ENCODE measurements at places on chromosomes 16 and 17. TPM values are rescaled to one million over a fixed set of nuclear protein-coding genes. Genes with fewer than 3 reads are reported as not detected.

DPEP3 gene
- total RNA-seq, result 0.29 TPM

GRCh38 chr17:32876417-32877163, at the start of gene MYO1D:
Gene MYO1D, minus strand, starts transcription at chr17:32877124. Its CDS starts 252 bp downstream, at chr17:32876872.
- peak; percentile 75 for DNase-seq
- no peaks in the 10 kb centered on the region for H3K27me3 ChIP-seq

GRCh38 chr17:44071772-44072171, 1.2 kb downstream of the G6PC3 start:
- no peaks in the 10 kb centered on the region for H3K27me3 ChIP-seq
- peak overlapping the region; percentile 93 for H3K4me3 ChIP-seq
- DNase-seq, result no peak
- peak overlapping the region; percentile 44 for H3K27ac ChIP-seq

GRCh38 chr17:40909755-40910154, 24.7 kb upstream of the KRT20 start:
- H3K36me3 ChIP-seq, result no peaks in the 10 kb centered on the region
- H3K4me1 ChIP-seq, result peaks cover 6% of the 10 kb centered on the region
- no peak for DNase-seq
- H3K4me3 ChIP-seq, result no peak overlapping the region
- H3K27ac ChIP-seq, result no peak overlapping the region
- peaks cover 36% of the 10 kb centered on the region for H3K27me3 ChIP-seq

KLHL10 gene
- 0.30 TPM for total RNA-seq

DNA sequence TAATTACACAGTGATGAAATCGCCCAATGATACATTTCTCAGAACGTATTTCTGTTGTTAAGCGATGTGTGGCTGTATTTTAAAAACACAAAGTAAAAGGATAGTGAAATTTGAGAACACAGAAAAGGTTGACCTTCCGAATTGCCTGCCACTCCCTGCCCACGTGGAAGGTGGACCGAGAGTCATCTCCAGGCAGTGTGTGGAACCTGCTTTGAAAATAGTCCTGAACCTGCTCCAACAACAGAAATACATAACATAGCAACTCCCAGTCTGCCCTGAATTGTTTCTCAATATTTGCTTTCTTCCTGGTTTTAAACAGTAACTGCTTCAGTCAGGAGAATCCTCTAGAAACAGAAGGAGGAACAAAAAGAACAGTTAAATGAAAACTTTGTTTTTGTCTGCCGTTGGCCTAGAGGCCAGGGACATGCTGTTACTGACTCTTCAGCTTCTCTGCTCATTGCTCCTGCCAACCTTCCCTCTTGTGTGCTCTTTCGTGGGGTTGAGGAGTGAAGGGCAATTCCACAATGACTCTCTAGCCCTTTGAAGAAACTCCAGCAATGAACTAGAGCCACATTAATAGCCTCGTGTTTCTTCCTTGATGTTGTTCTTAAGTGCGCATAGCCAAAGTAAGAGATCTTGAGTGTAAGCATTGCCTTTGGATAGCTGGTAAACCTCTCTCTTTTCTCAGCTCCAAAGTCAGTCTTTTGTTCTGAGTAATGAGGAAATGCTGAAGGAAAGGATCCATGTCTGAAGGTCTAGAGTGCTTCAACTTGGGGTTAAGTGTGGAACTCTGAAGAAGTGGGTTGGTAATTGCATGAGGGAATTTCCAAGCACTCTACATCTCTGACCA, 452.5 kb upstream of the CCL2 start:
- no peak overlapping the region for H3K4me3 ChIP-seq
- no peaks in the 10 kb centered on the region for H3K4me1 ChIP-seq
- DNase-seq, result no peak
- H3K27ac ChIP-seq, result no peak overlapping the region
- H3K27me3 ChIP-seq, result peaks cover 51% of the 10 kb centered on the region

ZNF668 gene
- 18.5 TPM for total RNA-seq

DNA sequence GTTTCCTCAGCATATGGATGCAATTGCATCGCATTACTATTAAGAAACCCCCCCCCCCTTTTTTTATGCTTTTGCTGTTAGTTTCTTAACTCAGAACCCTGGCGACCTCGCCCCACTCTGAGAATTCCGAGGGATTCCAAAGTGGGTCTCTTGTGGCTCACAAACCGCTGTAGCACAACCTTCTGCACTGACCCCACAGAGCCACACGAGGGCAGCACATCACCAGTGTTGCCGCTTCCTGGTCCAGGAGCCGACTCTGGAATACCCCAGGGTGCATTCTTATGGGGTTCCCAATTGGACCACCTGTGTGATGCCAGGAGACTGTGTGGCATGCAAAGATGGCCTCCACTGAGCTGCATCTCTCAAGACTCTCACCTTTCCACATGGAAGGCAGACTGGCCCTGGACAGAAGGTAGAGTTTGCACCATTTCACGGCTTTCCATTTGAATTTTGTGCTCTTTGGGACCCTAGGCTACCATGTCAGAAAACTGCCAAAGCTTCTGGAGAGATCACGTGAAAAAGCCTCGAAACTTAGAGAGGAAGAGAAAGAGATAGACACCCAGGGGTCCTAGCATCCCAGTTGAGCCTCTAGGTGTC, 432.7 kb upstream of the ASIC2 start:
- H3K36me3 ChIP-seq, result no peaks in the 10 kb centered on the region
- peak; percentile 13 for DNase-seq
- no peaks in the 10 kb centered on the region for H3K4me1 ChIP-seq

DNA sequence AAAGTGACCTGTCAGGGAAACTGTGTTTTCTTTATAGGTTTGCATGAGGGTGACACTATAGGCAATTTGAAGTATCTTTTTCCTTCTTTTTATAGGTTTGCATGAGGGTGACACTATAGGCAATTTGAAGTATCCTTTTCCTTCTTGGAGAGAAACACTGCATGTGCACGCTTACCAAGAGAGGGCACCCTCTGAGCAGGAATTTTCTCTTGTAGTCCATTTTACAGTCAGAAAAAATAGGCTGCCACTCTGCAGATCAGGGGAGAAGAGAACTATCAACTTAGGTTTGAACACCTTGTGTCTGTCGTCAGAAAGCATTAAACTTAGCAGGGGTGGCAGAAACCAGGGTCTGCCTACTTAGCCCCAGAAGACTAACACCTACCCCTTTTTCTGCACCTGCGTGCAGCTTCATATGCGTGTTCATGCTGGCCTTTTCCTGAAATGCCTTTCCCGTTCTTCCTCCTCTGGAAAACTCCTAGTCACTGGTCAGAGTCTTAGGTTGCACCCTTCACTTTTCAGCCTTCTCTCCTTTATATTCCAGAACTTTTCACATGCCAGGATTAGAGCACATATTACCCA, 16.4 kb upstream of the SMIM36 start:
- no peak overlapping the region for H3K4me3 ChIP-seq
- H3K27ac ChIP-seq, result no peak overlapping the region
- H3K4me1 ChIP-seq, result no peaks in the 10 kb centered on the region
- no peaks in the 10 kb centered on the region for H3K36me3 ChIP-seq
- DNase-seq, result no peak

DNA sequence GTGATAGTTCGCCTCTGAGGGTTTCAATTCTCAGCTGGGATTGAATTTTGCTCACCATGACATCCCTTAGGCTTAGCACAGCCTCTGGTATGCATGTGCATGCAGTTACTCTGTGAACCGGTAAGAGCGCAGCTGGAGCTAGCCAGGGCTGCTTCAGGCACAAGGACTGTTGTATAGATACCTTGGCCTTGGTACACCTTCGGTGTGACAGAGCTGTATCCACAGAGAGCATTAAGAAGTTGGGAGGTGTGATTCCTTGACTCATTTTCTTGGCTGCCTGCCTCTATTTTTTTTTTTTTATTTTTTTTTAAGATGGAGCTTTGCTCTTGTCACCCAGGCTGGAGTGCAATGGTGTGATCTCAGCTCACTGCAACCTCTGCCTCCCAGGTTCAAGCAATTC, 2.2 kb upstream of the NUTF2 start:
- H3K4me1 ChIP-seq, result peaks cover 39% of the 10 kb centered on the region
- H3K36me3 ChIP-seq, result peaks cover 3% of the 10 kb centered on the region
- H3K4me3 ChIP-seq, result peak overlapping the region; percentile 95
- no peak for DNase-seq
- peak overlapping the region; percentile 91 for H3K27ac ChIP-seq

ASGR2 gene
- total RNA-seq, result not detected

- H3K27me3 ChIP-seq, result no peaks in the 10 kb centered on the region
- H3K27ac ChIP-seq, result peak overlapping the region; percentile 92
- peaks cover 64% of the 10 kb centered on the region for H3K36me3 ChIP-seq
- no peak for DNase-seq
- peak overlapping the region; percentile 35 for H3K4me3 ChIP-seq
Observed at GRCh38 chr17:80758481-80759376, 214.1 kb downstream of the RPTOR start.

GRCh38 chr16:971582-971905, 760 bp upstream of the LMF1 start:
- H3K27ac ChIP-seq, result no peak overlapping the region
- H3K4me3 ChIP-seq, result no peak overlapping the region
- H3K36me3 ChIP-seq, result peaks cover 2% of the 10 kb centered on the region
- H3K27me3 ChIP-seq, result no peaks in the 10 kb centered on the region
- no peak for DNase-seq

DNA sequence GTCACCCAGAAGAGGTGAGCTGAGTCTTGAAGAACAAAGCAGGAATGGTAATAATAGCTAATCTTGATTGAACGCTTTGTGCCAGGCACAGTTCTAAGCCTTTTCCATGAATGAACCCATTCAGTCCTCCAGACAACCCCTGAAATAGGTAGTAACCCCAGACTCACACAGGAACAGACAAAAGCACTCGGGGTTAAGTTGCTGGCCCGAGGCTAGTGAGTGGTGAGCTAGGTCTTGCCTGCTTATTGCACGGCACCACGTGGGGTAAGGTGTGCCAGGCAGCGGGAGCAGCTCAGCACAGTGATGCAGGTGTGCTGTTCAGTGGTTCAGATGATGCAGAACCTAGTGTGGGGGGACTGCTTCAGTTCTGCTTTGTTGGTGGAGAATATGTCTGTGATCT, 181.6 kb downstream of the RAB11FIP4 start:
- DNase-seq, result no peak
- H3K27ac ChIP-seq, result no peak overlapping the region
- H3K4me1 ChIP-seq, result no peaks in the 10 kb centered on the region
- no peaks in the 10 kb centered on the region for H3K36me3 ChIP-seq

DNA sequence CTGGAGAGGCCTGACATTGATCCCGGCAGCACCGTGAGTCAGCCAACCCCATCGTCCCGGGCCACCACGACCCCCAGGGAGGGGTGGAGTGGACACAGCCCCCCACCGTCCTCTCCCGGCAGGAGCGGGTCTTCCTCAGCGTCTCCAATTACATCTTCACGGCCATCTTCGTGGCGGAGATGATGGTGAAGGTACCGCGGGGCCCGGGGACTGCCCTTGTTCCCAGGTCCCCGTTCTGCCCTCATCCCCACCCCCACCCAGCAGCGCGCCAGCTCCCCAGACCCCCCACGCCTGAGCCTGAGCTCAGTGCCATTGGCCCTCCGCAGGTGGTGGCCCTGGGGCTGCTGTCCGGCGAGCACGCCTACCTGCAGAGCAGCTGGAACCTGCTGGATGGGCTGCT, 14.6 kb downstream of the TPSG1 start:
- no peak overlapping the region for H3K27ac ChIP-seq
- no peaks in the 10 kb centered on the region for H3K27me3 ChIP-seq
- H3K36me3 ChIP-seq, result no peaks in the 10 kb centered on the region
- H3K4me3 ChIP-seq, result no peak overlapping the region
- no peak for DNase-seq

- peaks cover 6% of the 10 kb centered on the region for H3K27me3 ChIP-seq
- DNase-seq, result no peak
- no peaks in the 10 kb centered on the region for H3K36me3 ChIP-seq
- no peak overlapping the region for H3K27ac ChIP-seq
- no peak overlapping the region for H3K4me3 ChIP-seq
Observed at GRCh38 chr16:77302249-77302648, 103.0 kb downstream of the SYCE1L start.

DNA sequence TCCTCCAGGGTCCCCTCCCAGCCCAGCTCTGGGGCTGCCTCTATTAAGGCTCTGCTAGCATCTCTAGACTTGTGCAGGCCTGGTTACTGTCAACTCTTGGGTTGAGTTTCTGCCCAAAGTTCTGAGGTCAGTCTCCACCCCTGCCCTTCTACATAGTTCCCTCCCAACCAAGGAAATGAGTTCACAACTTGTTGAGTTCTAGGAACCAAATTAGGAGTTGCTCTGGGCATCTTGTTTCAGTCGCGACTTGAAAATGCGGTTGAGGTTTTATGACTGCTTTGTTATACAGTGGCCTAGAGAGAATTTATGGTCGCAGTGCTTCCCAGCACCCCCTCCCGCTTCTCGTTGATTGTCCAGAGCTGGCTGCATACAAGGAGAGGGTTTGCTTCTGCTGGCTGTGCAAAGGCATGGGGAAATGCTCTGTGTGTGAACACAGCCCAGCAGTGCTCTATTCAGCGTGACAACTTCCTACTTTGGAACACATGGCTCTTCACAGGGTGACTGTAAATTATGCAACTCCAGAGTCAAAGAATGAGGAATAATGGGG, 20.2 kb downstream of the GNAO1 start:
- H3K27ac ChIP-seq, result no peak overlapping the region
- H3K36me3 ChIP-seq, result no peaks in the 10 kb centered on the region
- no peak overlapping the region for H3K4me3 ChIP-seq
- H3K4me1 ChIP-seq, result no peaks in the 10 kb centered on the region

Measured in activated naive CD8-positive, alpha-beta T cell treated with anti-CD3 and anti-CD28 coated beads for 36 hours (primary cell).